A673 (cell line): ENCODE measurements at places on chromosomes 5 and 9. TPM values are rescaled to one million over a fixed set of nuclear protein-coding genes. Genes with fewer than 3 reads are reported as not detected.

GRCh38 chr9:100101608-100102007, 2.6 kb downstream of the INVS start:
- no peak overlapping the region for H3K4me3 ChIP-seq
- no peak overlapping the region for H3K27ac ChIP-seq
- no peak for DNase-seq

DNA sequence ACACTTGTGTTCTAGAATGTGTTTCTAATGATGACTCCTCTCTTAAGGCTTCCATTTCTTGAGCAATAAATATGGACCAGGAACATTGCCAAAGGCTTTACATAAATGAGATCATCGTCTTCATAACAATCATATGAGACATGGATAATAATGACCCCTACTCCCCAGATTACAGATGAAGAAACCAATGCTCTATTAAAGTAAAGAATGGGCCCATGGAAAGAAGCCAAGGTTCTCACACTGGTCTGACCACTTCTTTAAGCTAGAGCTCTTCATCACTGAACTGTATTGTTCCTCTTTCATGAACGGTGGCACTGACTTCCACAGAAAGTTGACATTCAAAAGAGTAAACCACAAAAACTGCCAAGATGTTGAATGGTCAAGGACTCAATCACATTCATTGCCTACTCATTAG, 65.3 kb downstream of the MARCHF3 start:
- no peaks in the 10 kb centered on the region for H3K36me3 ChIP-seq
- no peak overlapping the region for H3K4me3 ChIP-seq
- no peak overlapping the region for H3K27ac ChIP-seq
- peaks cover 5% of the 10 kb centered on the region for H3K27me3 ChIP-seq
- H3K4me1 ChIP-seq: no peaks in the 10 kb centered on the region
- DNase-seq: peak; percentile 5

TAF11L5 gene
- 1.4 and 1.7 TPM in 2 replicates for total RNA-seq

GARNL3 gene
- total RNA-seq: 7.8 and 11.3 TPM in 2 replicates

PCDHB2 gene
- total RNA-seq: 31.3 and 35.0 TPM in 2 replicates
